NCI-H187 (cell line): ENCODE measurements at places on chromosomes 2 and 18.

- DNase-seq: no peak
Measured at GRCh38 chr2:66031236-66031635, 403.7 kb upstream of the MEIS1 start.

DNA sequence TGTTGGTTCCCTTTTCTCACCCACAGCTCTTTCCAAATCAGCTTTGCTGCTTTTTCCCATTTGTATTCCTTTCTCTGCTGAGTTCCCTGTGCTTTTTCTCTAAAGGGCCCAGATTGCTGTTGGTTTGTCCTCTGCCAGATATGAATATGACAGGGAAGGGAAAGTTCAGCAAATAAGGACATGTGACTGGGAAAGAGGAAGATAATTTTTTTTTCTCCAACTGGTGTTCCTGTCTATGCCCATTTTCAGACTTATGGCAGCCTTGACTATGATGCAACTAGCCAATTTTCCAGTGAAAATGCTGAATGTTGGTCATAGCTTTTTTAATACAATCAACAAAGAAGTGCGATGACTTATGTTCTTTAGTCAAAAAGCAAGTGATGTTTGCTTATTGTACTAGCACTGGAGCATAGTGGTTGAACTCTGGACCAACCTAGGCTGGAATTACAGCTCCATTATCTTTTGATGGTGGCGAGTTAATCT lies 7.7 kb downstream of the MDH1 start:
- no peak for DNase-seq

GRCh38 chr18:8499810-8500675 lies 109.2 kb upstream of the RAB12 start:
- DNase-seq: no peak

DNA sequence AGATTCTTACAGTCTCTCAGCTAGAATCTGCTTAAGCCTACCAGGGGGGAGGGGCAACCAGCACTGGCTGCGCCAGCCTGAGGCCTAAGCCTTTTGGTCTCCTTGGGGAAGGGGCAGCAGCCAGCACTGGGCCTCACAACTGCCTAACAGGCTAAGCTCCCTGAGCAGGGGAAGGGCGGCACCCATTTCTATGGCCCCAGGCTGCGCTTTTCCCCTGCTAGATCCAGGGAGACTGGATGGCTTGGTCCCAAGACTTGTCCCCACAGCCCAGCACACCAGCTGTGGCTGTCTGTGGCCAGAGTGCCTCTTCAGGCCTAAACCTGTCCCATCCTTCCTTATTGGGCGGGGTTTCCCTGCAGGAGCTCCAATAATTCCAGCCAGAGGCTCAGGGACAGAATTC lies 1230.3 kb upstream of the CRIM1 start:
- DNase-seq: no peak

DNA sequence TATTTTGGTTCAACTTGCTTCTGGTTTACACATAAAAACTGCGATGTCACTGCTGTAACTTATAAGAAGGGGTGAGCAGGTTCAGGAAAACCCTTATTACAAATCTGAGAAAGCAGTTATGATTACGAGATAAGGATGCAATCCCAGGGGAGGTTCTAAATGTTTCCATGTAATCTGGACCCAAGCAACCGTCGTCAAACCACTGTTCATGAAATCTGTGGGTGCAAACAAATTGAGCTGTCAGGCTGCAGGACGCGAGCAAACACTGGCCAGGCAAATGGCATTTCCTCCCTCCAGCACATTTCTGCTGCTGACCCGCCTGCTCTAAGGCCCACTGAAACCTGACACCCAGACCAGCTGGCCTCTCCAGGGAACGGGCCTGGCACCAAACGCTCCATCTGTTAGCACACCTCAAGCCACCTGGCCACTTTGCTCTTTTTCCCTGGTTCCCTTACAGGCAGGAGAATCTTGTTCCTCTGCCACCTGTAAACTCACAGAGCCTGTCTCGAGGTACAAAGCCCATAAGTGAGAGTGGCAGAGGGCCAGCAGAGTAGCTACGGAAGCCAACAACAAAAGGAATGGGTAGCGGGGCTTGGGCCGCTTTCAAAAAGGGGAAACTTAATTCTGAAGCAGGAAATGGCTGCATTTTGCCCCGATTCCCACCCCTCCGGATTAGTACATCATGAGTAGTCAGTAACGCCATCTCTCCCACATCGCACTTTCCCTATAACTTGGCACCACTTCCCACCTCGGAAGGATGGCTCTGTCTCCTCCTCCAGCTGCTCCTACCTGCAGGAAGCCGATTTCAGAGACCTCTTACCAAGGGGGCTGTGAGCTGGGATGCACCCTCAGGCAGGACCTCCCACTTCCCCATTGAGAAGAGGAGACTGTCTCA lies 26.5 kb downstream of the CRACDL start:
- DNase-seq: peak; percentile 96

DNA sequence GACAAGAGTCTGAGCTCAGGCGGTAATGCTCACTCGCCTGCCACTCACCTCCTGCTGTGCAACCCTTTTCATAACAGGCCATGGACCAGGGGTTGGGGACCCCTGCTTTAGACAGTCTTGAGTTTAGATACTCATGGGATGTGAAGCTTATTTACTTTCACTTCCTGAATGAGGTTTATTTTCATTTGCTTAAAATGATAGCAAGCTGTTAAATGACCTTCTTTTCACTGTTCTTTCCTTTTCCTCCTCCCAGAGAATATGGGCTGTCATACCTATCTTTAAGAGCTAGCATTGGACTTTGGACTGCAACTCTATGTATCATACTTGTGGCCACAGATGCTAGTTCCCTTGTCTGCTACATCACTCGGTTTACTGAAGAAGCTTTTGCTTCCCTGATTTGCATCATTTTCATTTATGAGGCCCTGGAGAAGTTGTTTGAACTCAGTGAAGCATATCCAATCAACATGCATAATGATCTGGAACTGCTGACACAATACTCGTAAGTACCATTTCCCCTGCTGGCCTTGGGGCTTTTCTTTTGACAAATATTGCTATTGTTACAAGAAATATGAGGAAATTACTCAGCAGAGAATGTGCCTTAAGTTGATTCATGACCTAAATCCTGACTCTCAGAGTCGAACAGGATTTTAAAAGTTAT lies 168.5 kb downstream of the DPP4 start:
- DNase-seq: peak; percentile 53

GRCh38 chr2:43224131-43224570 lies 2.3 kb downstream of the ZFP36L2 start:
- DNase-seq: no peak

DNA sequence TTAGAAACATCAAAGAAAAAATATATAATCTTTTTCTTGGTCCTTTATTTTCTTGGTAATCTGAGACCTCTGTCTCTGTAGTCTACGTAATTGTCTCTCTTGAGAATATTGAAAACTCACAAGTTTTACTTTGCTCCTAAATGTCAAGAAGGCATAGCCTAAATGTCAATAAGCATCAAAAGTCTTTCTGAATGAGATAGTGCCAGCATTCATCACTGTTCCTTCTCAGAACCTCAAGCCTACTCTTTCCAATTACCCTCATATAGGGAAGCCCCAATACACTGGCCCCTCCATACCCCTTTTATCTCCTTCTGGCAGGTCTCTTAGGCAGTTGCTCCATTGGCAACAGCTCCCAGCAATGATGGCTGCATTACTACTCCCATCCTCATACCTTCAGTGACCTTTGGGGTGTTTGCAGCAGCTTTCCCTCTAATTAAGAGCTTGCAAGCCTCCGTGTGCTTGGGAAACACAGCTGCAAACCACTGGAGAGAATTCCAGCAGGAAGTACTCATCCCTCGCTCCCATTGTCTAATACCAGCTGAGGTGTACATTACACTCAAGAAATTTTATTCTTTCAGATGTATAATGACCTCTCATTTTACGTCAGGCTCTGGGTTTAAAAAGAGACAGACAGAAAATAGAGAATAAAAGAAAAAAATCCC lies 95.8 kb downstream of the KYNU start:
- no peak for DNase-seq

DNA sequence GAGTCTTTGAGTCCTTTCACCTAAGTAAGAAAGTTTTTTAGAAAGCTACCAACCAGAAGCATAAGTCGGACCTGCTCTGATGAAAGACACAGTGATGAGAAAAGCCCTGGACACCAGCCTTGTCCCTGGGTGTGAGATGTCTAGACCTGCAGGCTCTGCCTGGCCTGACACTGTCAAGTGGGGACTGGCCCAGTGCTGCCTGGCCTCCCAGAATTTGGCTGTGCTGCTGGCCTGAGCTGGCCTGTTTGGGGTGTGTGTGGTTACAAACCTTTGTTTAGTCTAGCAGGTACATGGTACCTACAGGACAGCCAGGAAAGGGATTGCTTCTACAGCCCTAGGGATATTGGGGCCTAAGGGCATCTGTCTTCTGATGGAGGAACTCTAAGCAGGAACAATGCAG lies 48.3 kb downstream of the ASB1 start:
- DNase-seq: no peak

DNA sequence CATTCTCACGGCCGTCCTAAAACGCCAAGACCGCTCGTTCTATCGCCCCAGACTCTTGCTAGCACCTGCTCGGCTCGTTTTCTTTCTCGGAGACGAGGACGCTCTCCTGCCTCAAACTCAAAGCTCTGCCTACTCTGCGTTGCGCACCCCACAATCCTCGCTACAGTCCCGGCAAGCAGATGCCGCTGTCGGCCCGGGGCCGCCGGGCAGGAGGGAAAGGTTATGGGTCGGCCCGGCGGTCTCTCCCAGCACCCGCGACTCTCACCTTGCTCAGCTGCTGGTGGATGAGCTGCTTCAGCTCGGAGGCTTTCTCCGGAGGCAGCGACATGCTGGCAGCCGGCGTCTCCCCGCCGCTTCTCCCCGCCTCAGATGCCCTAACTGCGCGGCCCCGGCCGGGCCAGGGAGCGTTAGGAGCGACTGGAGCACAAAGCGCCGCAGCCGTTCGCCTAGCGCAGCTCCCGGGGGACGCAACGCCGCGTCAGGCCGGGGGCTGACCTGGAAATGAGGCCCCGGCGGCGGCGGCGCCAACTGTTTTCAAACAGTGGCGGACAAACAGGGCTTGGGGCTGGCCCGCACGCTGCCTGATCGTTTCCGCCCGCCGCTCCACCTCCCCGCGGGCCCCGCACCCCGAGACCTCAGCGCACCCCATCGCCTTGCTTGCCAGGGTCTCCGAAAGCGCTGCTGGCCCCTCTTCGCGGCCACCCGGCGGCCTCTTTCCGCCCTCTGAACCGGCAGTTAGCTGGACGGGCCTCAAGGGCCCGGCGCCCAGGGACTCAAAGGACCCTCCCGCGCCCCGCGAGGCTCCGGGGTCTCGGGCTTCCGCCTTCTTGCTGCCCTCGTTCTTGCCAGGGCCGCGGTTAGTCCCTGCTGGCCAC lies at the start of the genes CEP76 and PSMG2:
TSS of gene CEP76 (minus strand) at position 503 of the 875 bp plus-strand sequence. CDS start at position 328, 175 bp downstream.
TSS of gene PSMG2 (plus strand) at position 822 of the 875 bp plus-strand sequence. CDS start 66 bp downstream, outside the sequence.
- peak; percentile 75 for DNase-seq

- no peak for DNase-seq
Measured at GRCh38 chr2:229380101-229380625, 109.1 kb upstream of the PID1 start.

GRCh38 chr2:158359846-158360245 lies 96.7 kb downstream of the CCDC148 start:
- no peak for DNase-seq
